ENCODE measurements at places on chromosomes 4 and X.
A peak's percentile ranks its signal among the peaks of the same experiment; 100 is the strongest.

GRCh38 chr4:41814565-41814964 is 66.0 kb upstream of the PHOX2B start:
- DNase-seq = no peak

GRCh38 chrX:118682258-118683014 is 45.0 kb upstream of the IL13RA1 start:
- no peak for DNase-seq

DNA sequence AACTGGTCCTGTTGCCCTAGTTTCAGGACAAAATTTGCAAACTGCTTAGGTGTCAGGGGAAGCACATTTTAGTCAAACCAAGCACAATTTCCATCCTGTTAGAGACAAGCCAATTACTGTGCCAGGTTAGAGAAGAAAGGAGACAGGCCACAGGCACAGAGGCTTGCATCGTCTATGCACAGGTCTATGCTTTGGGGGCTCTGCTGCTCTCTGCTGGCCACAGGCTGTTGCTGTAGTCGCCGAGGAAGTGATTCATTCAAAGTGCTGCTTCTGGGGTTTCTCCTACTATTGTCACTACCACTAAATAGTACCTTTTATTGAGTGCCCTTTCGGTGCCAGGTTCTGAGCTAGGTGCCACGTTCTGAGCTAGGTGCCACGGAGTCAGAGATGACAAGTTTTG is 45.5 kb downstream of the VGLL1 start:
- peak; percentile 49 for DNase-seq

DNA sequence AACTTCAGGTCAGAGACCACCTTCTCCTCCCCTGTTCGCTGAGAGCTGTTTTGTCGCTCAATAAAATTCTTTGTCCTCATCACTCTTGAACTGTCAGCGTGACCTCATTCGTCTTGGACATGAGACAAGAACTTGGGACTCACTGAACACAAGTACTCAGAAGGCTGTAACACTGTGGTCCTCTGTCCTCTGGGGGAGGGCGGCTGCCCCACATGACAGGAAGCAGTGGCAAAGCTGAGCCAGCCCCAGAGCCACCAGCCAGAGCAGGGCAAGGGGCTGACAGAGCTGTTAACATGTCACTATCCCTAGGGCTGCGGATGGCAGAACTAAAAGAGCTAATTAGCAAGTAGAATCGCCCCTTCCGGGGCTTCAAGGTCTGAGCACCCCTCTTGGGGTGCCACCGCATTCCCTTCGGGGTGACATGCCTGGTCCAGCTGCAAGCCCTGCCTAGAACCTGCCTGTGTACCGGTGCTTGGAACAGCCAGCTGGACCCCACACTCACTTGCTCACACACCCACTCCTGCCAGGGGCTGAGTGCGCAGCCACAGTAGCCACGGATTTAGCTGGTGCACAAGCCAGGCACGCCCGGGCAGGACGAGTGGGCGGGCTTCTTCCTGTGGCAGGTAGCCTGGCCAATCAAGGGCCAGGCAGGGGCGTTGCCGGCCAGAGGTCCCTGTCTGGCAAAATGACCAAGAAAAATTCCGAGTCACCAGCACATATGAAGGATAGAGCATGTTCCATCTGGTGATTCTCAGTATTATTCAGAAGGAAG is 648.6 kb upstream of the AGA start:
- no peak for DNase-seq

GRCh38 chr4:33831442-33832066 is 2412.8 kb downstream of the ARAP2 start:
- DNase-seq = no peak

DNA sequence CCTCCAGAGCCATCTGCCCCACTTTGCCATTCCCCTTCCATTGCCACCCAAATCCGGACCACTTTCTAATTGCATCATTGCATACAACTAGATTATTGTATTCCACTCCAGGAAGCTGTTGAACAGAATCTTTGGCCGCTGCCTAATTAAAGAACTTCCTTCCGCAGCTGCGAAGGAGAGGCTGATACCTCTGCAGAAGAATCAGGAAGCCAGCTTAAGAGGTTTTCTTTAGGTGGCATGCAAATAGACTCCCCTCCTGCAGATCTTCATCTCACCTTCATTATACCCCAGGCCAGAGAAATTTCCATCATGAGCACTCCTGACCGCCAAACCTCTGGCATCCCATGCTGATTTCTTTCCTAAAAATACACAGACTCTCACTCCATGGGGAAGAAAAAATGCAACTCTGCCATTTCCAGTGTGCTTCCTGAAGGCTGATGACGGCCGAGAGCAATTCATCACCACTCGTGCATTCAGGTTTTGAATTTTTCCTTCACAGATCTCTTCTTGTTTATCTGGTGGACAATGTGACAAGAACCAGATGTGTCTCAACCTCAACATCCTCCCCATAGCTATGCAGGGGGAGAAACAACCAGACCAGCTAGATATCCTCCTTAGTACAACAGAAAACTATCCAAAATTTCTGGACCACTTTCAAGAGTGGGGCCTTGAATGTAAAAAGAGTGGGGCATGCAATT is 31.2 kb downstream of the LGI2 start:
- no peak for DNase-seq

DNA sequence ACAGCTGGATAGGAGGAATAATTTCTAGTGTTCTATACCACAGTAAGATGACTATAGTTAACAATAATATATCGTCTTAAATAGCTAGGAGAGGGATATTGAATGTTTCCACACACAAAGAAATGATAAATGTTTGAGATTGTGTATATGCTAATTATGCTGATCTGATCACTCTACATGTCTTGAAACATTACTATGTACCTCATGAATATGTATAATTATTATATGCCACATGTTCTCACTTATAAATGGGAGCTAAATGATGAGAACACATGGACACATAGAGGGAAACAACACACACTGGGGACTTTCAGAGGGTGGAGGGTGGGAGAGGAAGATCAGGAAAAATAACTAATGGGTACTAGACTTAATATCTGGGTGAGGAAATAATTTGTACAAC is 53.2 kb upstream of the MAGEA4 start:
- DNase-seq = no peak

DNA sequence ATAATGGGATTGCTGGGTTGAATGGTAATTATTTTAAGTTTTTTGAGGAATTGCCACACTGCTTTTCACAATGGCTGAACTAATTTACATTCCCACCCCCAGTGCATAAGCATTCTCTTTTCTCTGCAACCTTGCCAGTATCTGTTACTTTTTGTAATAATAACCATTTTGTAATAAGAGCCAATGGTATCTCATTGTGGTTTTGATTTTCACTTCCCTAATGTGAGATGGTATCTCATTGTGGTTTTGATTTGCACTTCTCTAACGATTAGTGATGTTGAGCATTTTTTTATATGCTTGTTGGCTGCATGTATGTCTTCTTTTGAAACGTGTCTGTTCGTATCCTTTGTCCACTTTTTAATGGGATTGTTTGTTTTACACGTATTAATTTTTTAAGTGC is 213.1 kb upstream of the HDX start:
- DNase-seq = no peak

- no peak for DNase-seq
These were observed 70.2 kb downstream of the TMEM165 start for GRCh38 chr4:55466001-55466400.

DNA sequence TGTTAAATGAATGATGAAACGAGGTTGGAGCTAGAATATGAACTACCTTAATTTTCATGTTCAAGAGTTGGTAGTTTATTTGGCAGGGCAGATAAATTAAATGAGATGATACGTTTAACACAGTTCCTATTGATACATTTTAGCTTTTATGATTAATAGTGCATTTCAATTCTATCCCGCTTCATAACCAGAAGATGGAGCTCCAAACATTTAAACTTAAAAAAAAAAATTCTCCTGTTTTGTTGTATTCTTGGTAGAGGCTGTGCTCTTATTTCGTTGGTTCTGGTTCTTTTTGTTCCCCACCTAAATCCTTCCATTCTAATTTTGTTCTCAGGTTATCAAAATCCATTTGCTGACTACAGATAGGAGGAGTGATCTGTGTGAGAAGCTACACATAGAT is 71.8 kb upstream of the PTPN13 start:
- DNase-seq = no peak

- no peak for DNase-seq
These were observed 54.7 kb downstream of the RHOXF2B start for GRCh38 chrX:120022763-120023162.

- DNase-seq = no peak
These were observed 41.3 kb upstream of the TXK start for GRCh38 chr4:48175328-48175727.

GRCh38 chr4:94545296-94545695 is 93.6 kb downstream of the PDLIM5 start:
- DNase-seq = no peak

DNA sequence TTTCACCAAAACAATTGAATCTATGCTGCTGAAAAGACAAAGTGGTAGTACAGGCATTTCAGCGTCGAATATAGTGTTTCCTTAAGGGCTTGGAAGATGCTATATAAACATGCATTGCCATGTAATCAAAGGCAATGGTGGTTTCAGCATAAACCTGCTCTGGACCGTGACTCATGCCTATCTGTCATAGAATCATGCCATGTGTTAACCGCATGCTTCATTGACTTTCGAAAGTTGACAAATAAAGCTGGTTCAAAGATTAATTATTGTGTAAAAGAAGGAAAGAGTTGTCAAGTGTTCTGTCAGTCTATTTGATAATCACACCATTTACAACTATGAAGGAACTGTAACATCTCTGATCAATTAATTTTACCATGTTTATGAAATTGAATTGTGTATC is 83.2 kb downstream of the FUNDC1 start:
- no peak for DNase-seq

- DNase-seq = no peak
These were observed 534 bp downstream of the MSX1 start for GRCh38 chr4:4859799-4860599.

DNA sequence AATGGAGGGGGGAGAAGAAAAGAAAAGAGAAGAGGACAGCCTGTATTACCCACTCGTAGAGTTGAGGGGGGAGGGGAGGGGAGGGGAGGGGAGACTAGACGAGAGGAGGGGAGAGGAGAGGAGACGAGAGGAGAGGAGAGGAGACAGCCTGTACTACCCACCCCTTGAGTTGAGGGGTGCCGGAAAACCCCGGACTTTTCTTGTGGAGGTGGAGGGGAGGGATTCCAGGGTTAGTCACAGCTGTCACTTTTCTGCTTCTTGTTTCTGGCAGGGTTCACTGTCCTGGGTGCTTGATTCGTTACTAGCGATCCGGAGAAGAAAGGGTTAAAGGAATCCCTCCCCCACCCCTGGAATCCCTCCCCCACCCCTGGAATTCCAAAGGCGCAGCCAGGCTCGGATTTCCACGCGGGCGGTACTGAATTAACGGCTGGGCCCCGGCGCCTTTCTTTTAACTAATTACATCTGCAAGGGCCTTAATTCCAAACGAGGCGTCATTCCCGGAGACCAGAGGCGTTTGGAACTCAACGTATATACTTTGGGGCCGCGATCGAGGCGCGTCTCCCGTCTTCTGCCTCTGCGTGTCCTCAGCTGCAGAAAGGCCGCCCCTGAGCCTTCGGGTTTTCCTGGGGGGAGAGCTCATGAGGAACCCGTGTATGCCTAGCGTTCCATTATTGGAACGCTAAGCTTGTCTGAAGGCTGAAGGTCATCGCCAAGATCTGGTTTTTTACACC is 20.1 kb upstream of the CSF2RA start:
- no peak for DNase-seq

- no peak for DNase-seq
These were observed 535.2 kb downstream of the GALNTL6 start for GRCh38 chr4:172348426-172348825.

DNA sequence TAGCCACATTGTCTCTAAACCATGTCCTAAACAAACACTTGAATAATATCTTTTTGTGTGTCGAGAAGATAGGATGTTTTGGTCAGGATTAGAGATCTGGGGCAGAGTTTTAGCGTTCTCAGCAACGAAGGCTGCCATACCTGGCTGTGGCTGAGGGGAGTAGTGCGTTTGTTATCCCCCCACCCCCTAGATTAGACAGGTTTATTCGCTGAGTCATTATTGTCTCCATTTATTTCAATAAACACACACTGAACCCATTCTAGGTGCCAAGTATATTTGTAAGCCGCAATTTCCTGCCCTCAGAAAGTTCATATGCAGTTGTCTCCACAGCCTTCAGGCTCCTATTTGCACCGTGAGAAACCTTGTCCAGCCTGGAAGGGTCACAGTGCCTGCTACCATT is 1684.8 kb upstream of the TENM3 start:
- no peak for DNase-seq

- no peak for DNase-seq
These were observed 6.8 kb upstream of the FGF2 start for GRCh38 chr4:122819708-122820449.

GRCh38 chr4:154164931-154165839 is 326.4 kb downstream of the DCHS2 start:
- peak; percentile 18 for DNase-seq

- DNase-seq = no peak
These were observed 275.5 kb downstream of the RAB28 start for GRCh38 chr4:13208558-13209193.

DNA sequence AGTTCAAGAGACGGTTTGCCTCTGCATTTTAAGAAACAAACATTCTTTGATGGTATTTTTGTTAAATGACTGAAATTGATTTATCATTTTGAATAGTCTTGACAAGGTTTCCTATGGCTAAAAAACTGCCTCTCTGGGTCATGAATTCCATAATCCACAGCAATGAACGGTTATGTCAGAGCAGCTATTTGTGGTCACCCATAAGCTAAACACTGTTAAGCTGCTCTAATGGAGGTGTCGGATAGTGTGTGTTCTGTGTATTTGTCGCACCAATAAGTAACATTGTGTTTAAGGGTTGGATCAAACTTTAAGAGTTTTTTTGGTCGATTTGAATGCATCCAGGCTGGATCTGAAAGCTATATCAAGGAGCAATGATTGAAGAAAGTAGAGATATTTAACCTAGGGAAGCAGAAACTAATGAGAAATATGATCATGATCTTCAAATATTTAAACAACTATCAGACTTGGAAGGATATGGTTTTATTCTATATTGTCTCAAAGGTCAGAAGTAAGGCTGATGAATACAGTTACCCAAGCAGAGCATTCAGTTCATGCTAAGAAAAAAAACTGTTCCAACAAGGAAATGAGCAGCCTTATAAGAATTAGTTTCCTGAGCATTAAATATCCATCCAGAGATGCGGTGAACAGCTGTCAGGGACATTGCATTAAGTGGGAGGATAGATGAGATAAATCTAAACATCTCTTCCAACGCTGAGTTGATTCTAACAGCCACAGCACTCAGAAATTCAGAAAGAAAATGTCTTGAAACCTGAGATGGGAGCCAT is 232.3 kb upstream of the RPS6KA3 start:
- DNase-seq = no peak

GRCh38 chrX:41180194-41180908 is 95.1 kb downstream of the USP9X start:
- peak; percentile 12 for DNase-seq

DNA sequence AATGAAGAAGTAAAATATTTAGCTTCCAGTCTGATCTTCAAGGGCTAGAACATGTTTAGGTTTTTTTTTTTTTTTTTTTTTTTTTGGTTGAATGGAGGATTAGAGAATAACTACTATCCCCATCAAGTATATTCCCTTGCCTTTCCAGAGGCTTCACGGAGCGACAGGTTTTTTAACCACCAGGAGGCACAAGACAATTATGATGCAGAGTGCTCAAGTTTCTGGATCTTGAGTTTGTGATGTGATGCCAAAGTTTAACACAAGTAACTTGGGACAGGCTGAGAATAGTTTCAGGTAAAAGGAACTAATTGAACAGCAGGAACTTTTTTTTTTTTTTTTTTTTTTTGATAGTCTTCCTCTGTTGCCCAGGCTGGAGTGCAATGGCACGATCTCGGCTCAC is 30.3 kb downstream of the CCNI start:
- no peak for DNase-seq

- DNase-seq = no peak
These were observed 104.0 kb upstream of the SLC34A2 start for GRCh38 chr4:25551605-25552004.

GRCh38 chr4:48315728-48316630 is 25.4 kb upstream of the SLAIN2 start:
- no peak for DNase-seq
